Spinal cord (tissue), 10 donors: ENCODE measurements at places on chromosomes 11 and 22.
A peak's percentile ranks its signal among the peaks of the same experiment; 100 is the strongest.

DNA sequence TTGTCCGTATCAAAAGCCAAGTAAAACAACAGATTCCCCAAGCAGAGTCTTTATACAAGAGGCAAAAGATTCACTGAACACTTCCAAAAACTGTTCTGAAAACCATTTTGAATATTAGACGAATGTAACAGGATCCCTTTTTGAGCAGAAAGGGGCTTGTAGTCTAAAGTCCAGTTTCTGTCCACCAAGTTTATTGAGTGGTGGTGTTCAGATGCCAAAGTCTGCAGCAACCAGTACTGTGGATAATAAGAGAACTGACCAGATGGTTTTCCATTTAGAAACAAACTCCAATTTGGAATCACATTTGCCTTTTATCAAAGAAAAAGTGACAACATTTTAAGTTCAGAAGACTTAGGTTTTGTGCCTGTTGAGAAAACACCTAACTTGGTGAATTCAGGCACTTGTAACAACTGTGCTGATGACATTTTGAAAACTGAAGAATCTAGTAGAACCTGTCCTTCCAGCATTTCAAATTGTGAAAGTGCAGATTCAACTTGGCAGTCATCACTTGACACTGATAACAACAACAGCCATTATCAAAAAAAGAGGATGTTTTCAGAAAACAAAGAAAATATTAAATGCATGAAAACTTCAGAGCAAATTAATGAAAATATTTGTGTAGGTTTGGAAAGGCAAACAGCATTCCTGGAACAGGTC, 217.1 kb downstream of the CSNK2A3 start:
- no peak for DNase-seq

DNA sequence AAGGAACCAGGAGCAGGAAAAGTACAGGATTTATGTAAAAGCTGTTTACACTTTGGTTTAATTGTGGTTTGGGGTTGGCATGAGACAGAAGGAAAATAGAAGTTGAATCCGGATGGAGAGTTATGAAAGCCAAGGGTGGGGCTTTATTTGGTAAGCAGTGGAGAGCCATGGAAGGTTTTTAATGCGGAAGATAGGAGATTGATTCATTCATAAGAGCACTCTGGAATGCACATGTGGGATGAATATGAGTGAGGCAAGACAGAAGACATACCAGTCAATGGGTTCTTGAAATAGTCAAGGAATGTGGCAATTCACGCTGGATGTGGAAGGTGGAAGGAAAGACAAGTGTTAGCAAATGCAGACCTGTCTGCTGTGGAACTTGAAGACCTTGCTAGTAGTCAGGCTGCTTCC, 9.3 kb upstream of the GLB1L3 start:
- no peak for DNase-seq

DNA sequence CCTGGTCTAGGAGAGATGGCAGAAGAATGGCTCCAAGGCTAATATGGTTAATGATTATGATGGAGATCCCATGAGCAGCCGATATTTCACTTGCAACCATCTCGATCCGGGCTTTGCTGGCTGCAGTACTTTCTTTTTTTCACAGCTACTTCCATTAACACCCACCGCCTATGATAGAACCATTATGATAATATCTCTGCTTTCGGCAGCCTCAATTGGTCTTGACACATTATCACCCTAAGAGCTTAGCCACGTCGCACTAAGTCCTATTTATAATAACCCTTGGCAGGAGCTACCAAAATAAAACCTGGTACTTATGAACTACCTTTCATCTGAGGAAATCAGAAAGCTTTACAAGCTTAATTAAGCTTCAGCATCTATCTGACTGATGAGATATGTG, 7.6 kb upstream of the FJX1 start:
- peak; percentile 69 for DNase-seq

- no peak for DNase-seq
These were observed 290.0 kb upstream of the CHORDC1 start for GRCh38 chr11:90512846-90513245.

GRCh38 chr22:42258126-42258525, 12.3 kb downstream of the TCF20 start:
- DNase-seq, result no peak

- DNase-seq, result no peak
These were observed 75.1 kb downstream of the BUD13 start for GRCh38 chr11:116697639-116698038.

DNA sequence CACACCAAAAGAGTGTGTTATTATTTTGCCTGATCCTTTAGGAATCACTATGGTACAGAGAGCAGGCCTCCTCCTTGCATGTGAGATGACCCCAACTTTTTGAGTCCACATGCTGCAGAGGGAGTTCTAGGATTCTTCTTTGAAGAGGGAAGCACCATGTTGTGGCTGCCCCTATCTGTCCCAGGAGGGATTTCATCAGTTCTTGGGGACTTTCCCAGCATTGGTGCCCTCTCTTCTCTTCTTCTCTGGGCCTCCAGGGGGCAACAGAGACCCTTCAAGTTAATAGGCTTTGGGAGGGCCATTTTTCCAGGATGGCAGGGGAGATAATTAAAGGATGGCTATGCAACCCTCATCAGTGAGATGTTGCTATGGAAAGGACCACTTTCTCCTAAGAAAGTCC, 3.6 kb downstream of the MMP1 start:
- DNase-seq, result no peak

GRCh38 chr11:57513911-57514537, 1.5 kb downstream of the SLC43A1 start:
- DNase-seq, result no peak

- DNase-seq, result no peak
These were observed 50.4 kb upstream of the PRSS23 start for GRCh38 chr11:86749821-86750401.

DNA sequence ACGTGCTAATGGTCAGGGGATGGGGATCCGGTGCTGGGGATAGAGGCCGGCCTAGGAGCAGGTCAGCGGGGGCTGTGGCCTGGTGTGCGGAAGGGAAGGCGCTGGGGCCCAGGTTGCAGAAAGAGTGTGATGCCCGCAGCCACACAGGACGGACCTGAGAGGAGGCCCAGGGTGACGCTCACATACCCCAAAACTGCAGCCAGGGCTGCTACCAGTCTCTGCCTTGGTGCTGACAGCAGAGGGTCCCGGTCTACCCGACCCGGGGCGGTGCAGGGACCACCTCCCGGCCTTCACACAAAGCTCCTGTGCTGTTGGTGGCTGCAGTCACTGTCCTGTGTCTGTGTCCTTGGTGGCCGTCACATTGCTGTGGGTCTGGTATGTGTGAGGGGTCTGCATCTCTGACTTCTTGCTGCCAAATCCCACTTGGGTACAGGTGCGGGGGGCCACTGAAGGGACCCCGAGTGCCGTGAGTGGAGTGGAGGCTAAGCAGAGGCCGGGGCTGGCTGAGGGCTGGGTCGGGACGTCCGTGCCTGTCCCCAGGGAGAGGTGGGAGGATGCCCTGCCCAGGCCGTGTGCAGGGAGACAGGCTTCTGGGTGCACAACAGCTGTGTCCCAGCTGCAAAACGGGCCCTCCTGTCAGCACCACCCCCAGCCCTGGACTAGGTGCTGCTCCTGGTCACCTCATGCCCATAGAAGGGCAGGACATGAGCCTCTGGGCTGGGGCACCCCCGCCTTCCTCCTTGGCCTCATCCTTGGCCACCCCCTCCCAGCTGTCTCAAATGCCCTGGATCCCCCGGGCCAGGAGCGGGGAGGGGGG, 1.5 kb downstream of the LSP1 start:
- no peak for DNase-seq
